Breast epithelium (tissue), 4 donors: ENCODE measurements at places on chromosomes 2 and 18.

DNA sequence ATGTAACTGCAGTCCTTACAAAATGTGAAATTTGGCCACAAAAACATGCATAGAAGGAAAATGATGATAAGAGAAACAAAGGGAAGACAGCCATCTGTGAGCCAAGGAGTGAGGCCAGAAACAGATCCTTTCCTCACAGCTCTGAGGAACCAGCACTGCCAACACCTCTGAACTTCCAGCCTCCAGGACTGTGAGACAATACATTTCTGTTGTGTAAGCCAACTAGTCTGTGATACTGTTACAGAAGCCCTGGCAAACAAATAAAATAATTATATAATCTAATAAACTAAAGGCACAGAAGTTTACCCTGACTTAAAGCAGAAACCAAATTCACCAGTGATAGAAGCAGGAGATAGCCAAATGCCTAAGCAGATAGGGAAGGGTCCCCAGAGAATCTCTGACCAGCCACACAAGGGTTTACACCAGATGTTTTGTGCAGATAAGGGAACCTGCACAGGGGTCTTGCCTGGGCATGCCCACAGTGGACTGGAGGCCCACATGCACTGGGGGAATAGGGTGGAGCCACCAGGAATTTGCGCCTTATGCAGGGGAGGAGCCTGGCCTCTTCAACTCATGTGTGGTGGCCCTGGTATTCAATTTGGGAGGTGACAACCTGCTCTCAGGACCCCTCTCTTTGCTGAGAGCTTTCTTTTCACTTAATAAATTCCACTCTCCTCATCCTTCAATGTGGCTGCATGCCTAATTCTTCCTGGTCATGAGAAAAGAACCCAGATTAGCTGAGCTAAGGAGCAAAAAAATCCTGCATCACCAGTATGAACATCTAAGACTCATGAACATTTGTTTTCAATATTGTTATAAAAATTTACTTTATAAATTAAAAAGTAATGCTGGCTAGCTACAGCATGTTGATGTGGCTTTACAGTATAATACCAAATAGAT, 3.8 kb upstream of the GCC2 start:
- DNase-seq, result no peak

DNA sequence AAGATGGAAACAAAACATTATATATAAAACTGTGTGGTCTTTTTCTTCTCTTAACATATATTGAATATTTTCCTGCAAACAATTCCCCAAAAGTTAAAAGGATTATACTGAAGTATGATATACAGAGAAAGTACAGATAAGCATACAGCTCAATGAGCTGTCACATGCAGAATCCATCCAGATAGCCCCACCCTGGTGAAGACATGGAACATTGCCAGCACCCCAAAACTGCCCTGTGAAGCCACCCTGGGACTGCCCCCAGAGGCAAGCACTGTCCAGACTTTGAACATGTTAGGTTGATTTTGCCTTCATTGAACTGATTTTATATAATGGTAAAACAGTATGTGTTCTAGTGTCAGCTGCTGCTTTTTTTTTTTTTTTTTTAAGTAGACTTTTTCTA, 112.3 kb upstream of the IL1R2 start:
- no peak for DNase-seq

DNA sequence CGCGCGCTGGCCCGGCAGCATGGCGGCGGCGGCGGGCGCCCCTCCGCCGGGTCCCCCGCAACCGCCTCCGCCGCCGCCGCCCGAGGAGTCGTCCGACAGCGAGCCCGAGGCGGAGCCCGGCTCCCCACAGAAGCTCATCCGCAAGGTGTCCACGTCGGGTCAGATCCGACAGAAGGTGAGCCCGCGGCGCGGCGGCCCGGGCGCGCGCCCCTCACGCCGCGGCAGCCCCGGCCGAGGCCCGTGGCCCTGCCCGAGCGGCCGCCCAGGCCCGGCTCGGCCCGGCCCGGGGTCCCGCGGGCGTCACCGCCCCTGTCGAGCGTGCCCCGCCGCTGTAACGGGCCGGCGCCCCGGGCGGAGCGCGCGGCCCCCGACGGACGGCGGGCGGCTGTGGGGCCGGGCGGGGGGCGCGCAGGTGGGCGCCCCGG, 218 bp downstream of the DGKD start:
- no peak for DNase-seq

- DNase-seq, result no peak
Observed at GRCh38 chr2:181223234-181223633, 234.0 kb upstream of the ITGA4 start.

- DNase-seq, result no peak
Observed at GRCh38 chr2:159982842-159983785, 79.3 kb downstream of the PLA2R1 start.

GRCh38 chr2:202671317-202672035, 36.7 kb downstream of the FAM117B start:
- no peak for DNase-seq
